Fibroblast of skin of left quadriceps (primary cell): ENCODE measurements at places on chromosomes 11 and 22.

- no peak for DNase-seq
Observed at GRCh38 chr11:2927121-2927800, 2.0 kb downstream of the PHLDA2 start.

DNA sequence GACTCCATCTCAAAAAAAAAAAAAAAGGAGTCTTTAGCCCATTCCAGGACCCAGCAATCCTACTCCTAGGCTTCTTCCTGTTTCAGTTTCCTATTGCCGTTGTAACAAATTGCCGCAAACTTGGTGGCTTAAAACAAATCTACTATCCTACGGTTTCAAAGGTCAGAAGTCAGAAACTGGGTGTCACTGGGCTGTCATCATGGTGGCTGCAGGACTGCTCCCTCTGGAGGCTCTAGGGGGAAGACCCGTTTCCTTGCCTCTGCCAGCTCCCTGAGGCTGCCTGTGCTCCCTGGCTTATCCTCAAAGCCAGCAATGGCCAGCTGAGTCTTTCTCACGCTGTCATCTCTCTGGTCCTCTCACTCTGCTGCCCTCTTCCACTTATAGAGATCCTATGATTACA lies 8.7 kb upstream of the DAGLA start:
- no peak for DNase-seq

DNA sequence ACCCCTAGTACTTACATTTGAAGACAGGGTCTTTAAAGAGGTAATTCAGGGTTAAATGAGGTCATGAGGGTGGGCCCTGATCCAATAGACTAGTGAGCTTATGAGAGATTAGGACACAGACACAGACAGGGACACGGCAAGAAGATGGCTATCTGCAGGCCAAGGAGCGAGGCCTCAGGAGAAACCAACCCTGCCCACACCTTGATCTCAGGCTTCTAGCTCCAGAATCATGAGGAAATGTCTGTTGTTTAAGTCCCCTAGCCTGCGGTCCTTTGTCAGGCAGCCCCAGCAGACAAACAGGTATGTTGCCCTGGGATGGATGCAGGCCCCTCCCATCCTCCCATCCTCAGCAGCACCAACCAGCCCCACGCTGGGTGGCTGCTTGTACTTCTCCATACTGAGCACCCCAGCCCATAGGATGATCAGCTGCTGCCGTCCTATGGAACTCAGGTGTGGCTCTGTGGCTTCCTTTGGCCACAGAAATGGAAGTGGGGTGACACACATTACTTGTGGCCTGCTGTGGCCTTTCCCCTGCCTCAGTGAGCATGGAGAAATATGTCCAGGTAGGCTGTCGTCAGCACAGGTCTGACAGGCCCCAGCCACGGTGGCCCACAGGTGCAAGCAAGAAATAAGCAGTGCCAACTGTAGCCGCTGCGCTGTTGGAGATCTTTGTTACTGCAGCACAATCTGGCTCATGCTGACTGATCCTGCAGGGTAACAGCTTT lies 7.9 kb downstream of the GNB1L start:
- DNase-seq, result no peak

DNA sequence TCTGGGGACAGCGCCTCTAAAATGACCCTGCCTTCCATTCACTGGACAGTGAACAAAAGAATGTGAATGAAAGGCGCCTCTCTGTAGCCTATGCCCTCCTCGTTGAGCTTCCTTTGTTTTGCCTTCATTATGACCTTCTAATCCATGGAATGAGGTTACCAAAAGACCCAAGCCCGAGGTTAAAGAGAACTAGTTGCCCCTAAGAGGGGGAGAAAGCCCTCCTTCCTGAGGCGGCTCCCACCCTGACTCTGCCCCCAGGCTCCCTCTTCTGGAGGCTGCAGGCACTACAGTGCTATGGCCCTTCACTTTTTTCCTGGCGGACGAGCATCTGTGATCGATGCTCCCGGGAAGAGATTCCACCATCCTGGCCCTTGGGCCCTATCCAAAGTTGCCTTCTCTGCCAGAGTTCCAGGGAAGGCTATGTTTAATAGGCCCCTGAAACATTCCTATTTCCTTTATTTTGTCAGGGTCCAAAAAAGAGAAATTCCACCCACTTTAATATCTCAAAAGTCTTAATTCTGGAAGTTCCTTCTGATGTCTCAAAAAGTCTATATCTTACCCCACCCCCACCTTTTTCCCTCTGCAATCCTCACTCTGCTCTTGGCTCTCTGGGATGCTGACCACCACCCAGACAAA lies 147.3 kb downstream of the FEZ1 start:
- DNase-seq, result no peak

DNA sequence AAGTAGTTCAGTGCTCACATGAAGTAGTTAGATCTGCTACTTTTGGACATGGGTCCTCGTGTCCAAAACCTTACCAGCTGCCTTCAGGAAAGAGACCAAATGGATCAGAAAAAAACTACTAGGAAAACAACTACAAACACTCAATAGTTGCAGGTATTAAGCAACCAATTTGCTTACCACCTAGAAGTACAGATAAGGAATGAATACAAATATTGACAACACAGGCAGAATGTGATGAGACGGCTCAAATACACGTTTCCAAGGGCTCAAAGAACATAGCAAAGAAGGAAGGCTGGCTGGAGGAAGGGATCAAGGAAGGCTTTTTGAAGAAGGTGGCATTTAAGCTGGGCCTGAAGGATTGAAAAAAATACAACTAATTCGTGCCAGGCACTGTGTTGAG lies 41.8 kb downstream of the NRXN2 start:
- DNase-seq, result no peak

DNA sequence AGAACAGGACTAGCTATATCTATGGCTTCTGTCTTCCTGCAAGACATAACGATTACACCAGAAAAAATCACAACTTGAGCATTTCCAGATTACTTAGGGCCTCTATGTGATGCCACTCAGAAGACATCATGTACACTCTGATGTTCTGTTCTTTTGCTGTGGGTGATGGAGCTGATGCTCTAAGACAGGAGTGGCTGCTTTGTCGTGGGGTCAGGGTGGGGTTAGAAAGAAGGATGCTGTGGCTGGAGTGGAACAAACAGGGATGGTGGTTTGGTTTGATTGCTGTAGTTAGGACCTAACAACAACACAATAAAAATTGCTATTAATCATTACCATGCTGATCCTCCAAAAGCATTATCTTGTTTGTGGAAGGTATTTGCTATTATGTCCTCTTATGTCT lies 120.3 kb upstream of the ARHGAP20 start:
- no peak for DNase-seq

- no peak for DNase-seq
Observed at GRCh38 chr11:10379871-10380568, 75.0 kb upstream of the AMPD3 start.

- DNase-seq, result no peak
Observed at GRCh38 chr11:64185175-64185692, 737 bp upstream of the STIP1 start.

- no peak for DNase-seq
Observed at GRCh38 chr11:76587820-76588454, 82.6 kb downstream of the LRRC32 start.

DNA sequence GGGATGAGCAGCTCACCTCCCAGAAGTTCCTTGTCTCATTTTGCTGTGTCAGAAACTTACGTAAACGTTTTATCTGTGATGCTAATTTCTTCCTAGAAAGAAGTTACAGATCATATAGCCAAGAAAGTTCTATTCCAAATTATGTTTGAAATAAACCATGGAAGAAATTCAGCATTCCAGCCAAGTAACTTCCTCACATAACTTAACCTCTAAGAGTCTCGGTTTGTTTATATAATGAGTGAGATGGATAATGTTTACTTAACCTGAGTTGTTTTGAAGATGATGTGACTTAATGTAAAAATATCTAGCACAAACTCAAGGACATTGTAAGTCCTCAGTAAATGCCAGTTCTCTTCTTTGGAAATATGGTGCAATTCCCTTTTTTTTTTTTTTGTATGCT lies 8.9 kb upstream of the MUC15 start:
- peak; percentile 10 for DNase-seq

- no peak for DNase-seq
Observed at GRCh38 chr11:122951211-122951610, 30.4 kb downstream of the BSX start.

DNA sequence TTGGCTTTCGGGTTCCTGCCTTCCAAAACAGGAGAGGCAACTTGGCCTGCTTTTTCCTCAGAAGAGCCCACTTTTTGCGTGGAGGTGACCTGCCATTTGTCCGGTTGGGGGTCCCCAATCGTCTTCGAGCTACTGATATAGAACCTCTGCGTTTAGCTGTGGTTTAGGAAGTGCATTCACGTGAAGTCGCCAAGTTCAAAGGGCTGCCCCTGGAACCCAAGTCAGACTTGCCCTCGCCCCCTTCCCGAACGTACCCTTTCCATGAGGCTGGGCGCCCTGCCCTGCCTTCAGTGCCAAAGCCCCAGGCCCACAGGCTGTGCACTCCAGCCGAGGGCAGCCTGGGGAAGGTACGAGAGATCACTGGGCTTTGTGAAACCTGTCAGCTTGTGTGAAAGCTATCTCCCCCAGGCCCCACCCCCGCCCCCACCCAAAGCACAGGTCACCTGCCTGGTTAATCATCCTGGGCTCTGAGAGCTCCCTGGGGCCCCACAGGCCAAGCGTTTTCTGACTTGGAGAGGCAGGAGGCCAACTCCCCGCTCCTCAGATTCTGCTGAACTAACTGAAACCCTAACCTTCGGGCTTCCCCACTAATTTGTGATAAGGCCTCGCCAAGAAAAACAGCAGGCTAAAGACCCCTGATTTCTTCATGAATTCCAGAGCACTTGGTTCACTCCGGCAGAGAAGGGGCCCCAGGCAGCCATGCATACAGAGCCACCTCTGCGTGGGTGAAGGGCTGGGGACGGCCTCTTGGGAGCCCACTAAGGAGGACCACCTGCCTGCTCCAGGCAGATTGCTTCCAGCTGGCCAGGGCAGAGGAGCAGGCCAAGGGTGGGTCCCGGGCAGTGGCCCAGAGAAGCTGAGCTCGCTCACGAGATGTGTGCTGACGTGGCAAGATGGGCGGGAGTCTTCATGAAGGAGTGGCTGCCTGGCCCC lies 25.8 kb upstream of the KCNQ1OT1 start:
- DNase-seq, result peak; percentile 25

DNA sequence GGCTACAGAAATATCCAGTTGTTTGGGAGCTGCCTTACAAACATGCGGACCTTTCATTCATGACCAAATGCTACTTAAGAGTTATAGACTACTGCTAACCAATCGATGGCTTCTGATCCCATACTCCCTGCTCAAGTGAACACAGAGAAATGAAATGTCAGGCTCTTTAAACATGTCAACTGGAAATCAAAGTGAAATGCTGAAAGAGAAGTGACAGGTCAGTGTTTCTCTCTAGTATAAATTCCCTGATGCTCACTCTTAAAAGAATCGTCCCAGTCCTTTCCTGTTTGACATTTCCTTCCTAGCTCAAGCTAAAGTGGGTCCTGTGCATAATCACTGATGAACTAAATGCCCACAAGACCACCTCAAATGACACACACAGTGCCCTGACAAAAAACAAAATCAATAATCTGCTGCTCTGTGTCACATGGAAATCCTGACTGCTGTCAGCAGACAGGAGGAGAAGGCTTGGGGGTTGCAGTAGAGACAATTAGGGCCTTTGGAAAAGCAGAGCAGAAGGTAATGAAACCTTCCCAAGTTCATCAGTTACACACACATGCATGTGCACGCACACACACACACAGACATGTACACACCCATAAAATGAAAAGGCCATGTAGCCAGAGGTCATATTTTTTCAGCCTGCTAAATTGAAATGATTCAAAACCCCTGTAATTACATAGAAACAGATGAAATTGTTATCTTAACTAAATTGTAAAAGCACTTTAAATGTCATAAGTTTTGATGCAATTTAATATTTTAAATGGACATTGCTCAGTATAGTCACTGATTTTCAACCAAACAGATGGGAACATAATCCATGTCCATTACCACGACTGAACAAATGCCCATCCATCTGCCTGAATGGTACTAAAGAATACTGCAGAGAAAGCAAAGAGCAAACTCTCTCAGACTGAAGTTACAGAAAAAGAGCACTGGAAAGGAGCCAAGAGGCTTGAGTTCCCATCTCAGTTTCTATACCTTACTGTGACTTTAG lies 330.7 kb downstream of the TTC28 start:
- no peak for DNase-seq

- no peak for DNase-seq
Observed at GRCh38 chr11:119370486-119371046, 10.9 kb downstream of the USP2 start.

DNA sequence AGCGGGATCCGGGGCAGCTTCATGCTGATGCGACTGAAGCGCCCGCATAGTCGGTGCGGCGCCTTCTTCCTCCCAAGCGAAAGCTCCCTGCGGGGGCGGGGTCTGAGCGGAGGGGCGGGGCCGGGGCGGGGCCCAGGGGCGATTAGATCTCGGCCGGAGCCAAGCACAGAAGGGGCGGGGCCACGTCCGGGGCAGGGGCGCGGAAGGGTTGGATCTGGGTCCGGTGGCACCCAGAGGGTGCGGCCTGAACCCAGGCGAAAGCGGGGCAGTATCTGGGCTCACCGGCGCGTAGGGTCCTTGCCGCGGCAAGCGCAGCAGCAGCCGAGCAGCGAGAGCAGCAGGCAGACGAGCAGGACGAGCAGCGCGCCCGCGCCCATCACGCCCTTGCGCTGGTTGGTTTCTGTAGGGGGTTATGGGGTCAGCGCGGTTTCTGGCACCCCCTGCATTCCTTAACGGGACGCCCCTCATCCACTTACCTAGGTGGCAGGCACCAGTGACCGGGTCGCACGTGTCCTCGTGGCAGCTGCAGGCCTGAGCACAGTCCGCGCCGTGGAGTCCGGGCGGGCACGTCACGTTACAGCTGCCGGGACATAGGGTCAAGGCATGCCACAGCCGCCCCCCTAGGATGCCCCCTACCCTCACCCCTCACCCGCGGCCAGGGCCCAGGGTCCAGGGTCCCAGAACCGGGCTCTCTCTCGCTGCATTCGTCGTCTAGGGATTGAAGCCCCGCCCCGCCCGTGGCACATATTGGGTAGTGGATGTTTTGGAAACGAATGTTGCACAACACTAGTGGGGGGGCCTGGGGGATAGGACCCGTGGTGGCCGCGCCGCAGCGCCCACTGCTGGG lies 8.1 kb downstream of the SCARF2 start:
- DNase-seq, result no peak

GRCh38 chr11:23674866-23675265 lies 814.6 kb upstream of the CCDC179 start:
- DNase-seq, result peak; percentile 21

DNA sequence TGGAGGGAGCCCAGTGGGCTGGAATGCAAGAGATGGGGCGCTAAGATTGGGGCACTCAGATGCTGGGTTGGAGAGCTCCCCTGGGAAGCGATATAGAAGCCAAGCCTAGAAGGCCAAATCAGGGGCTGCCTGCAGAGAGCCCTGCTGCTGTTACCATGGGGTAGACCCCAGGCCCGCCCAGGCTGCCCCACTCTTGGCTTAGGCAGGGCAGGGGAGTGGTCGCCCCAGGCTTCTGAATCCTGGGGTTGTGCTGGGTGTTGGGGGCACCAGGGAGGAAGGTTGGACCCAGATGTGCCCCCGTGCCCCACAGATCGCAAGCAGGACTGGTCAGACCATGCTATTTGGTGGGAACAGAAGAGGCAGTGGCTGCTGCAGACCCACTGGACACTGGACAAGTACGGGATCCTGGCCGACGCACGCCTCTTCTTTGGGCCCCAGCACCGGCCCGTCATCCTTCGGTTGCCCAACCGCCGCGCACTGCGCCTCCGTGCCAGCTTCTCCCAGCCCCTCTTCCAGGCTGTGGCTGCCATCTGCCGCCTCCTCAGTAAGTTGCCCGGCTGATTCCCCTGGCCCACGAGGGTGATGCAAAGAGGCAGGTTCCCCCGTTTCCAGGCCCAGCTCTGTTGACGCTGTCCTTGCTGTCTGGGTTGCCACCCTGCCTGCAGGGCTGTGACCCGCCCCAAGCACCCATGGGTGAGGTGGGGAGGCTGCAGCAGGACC lies 3.9 kb downstream of the FERMT3 start:
- DNase-seq, result no peak

GRCh38 chr11:111676878-111677585 lies 74.8 kb downstream of the SIK2 start:
- no peak for DNase-seq
